WTC11 (cell line): ENCODE measurements at places on chromosomes 5 and 9.
A peak's percentile ranks its signal among the peaks of the same experiment; 100 is the strongest.

DNA sequence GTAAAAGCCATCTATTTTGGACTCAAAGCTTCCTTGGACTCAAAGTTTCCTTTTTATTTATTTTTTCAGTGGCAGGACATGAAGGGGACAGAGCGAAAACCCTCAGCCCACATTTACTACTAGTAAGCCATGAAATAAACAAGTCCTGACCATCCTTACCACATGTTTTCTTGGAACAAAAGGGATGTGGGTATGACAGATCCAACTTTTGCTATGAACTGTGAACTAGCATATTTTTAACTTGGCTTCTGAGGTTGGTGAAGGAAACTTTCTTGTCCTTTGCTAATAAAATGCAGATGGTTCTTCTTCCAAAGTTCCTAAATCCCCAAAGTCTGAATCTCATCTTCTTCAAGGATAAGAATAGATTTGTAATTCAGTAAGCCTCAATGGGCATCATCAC lies 122.7 kb upstream of the TNC start:
- no peak for DNase-seq

DNA sequence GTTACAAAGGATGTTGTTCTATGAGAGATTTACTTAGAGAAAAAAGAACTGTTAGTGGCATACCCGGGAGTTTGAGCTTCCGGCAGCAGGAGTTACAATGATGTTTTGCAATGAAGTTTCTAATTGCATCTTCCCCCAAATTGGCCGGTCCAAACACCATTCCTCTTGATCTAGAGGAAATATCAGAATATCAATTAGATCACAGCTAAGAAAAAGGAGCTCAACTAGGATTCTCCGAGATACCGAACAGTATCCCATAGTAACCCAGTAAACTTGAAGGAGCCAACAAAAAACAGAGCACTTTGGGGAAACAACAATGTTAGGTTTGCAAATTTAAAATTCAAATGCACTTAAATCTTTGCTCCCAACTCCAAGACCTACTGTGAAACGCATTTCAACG lies 159.5 kb downstream of the TRPM6 start:
- no peak for DNase-seq

DNA sequence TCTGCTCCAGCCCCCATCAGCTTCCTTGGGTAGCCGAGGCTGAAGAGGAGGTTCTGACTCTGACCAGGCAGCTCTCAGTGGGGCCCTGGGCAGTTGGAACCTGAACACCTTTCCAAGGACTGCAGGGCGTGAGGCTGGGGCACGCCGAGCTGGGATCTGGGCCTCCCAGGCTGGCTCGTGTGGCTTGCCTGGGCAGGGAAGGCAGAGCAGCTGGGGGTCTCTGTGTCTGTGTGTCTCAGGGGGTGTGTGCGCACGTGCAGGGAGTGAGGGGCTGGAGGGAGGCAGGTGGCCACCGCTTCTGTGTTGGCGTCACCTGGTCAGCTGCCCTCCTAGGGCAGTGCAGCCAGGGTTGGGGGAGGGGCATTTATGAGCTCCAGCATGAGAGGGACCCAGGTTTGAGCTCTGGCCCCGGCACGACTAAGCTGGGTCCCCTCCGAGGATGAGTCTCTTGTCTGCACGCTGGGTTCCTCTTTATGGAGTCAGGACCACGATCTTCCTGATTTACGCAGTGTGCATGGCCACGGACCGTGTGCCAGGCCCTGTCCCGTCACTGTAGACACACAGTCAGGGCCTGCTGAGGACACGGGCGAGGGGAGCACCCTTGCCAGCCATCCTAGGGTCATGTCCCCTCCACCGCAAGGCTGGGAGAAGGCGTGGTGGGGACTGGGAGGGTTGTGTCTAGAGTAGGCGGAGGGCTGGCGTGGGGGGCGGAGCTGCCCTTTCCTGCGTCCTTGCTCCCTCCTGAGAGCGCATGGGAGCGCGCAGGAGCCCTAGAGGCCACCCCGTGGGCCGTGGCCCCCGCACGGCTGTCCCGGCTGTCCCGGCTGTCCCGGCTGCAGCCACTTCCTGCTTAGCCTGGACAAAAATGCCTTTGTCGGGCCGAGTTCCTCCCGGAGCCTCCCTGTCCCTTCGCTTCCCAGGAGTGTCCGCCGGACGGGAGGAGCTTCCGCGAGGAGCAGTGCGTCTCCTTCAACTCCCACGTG lies 4.6 kb downstream of the ADAMTSL2 start:
- DNase-seq: no peak

GRCh38 chr5:132497488-132497997 lies 7.0 kb upstream of the IRF1 start:
- no peak for DNase-seq

DNA sequence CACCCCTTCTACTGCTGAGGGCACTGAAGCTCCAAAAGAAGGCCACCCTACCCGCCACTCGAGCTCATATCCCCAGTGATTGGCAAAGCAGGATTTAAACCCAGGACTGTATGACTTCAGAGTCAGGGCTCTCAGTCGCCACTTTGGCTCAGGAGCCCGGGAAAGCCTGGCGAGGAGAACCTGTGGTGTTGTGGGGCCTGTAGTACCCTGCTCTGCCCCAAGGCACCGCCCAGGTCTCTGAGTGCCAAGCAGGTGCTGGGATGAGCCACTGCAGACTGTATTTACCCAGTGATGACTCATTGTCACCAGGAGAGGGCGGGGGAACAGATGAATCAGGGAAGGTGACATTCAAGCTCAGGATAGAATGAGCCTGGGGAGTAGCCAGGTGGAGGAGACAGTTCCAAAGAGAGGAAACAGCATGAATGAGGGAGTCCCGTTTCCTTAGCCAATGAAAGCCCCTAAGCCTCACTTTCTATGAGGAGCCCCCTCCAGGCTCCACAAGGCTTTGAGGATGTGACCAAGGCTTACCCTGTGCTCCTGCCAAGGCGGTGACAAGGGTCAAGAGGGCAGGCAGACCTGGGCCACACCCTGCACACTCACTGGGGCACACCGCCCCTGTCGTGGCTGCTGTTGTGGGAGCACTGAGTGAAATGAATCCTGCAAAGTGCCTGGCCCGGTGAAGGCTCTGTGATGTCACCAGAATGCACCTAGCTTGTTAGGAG lies 17.8 kb upstream of the DPM2 start:
- peak; percentile 76 for DNase-seq

DNA sequence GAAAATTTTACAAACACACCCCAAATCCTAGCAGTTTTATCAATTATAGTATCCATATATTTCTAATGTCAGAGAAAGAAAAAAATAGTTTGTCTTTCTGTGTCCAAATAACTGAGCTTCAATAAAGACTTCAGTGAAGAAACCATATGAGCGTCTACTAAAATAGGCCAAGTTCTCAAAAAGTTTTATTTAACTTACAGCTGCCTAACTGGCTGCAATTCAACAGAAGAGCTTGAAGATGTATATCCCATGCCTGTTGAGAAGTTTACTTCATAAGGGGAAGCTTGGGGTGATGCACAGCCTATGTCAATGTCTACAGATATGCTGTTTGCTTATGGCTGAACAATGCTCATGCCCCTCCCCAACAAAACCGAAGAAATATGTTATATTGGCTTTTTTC lies 43.7 kb upstream of the ELOVL7 start:
- no peak for DNase-seq

DNA sequence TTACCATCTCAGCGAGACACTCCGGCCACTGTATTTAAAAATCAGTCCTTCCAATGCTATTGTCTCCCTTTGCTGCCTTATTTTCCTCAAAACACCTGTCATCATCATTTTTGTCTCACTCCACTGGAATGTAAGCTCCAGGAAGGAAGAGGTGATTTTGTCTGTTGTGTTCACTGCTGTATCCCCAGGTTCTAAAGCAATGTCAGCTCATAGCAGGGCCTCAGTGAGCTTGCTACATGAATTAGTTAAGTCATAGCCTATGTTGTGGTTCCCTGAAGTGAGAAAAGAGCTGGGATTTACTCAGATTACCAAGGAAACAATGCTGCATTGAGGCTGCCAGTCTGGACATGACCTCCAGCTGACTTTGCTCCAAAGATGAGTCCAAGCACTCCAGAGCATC lies 137.6 kb upstream of the RASEF start:
- DNase-seq: no peak

DNA sequence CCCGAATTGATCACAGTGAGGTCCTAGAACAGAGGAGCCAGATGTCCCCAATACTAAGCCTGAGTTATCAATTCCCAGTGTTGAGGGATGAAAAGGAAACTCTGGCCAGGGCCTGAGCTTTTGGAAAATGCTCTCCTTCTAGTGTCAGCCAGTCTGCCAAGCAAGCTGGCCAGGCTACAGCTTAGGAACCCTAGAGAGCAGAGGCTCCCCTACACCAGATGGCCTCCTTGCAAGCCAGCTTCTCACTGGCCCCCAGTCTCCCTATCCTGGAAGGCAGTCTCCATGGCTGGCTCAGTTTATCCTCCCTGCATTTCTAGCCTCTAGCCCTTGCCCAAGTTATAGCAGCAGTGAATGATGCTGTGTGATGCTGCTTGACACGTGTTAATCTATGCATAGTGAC lies 204.7 kb upstream of the WWC1 start:
- DNase-seq: no peak

DNA sequence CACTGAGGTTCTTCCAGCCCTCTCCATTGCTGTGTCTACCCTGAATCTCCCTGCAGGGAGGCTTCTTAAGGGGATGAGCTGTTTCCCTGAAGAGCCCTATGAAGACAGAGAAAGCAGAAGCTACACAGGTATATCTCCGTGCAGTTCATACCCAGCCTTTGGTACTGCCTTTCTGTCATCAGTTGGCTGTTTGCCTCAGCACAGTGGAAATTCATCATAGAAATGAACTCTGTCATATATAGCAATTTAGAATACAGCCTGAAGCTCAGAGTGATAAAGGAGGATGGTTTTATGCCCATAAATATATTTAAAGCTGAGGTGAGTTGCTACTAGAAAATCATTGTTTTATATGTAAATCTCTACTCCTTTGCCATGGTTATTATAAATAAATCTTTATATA lies 42.6 kb upstream of the KCNN2 start:
- DNase-seq: no peak

GRCh38 chr5:112933651-112934365 lies 11.8 kb upstream of the REEP5 start:
- no peak for DNase-seq
